ENCODE measurements at places on chromosomes 4 and X.

- DNase-seq = peak; percentile 8
Measured at GRCh38 chr4:8906991-8907595, 35.5 kb upstream of the HMX1 start.

GRCh38 chr4:117491516-117491915 lies 406.1 kb upstream of the TRAM1L1 start:
- no peak for DNase-seq

- DNase-seq = no peak
Measured at GRCh38 chr4:41602113-41602512, 64.2 kb downstream of the LIMCH1 start.

GRCh38 chr4:147854154-147854553 lies 122.3 kb downstream of the ARHGAP10 start:
- no peak for DNase-seq

- no peak for DNase-seq
Measured at GRCh38 chr4:47674144-47674543, 163.7 kb downstream of the CORIN start.

DNA sequence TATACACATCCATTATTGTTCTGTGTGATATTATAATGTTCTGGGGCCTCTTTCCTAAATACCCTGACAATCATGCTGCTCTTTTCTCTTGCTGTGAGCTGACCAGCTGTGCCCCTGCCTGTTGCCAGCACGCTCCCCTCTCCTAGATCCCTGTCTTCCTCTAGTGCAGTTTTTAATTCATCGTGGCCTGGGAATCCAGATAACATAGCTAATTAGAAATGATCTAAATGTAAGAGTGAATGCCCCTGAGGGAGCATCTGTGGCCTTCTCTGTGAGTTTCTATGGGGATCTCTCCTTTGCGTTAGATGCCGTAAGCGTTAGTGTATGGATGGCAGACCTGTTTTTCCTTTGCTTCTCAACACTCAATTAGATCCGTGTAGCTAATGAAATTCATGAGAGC lies 434.3 kb downstream of the SPRY1 start:
- DNase-seq = peak; percentile 78

Data from right hindlimb (tissue), 1 donor.